ENCODE measurements at places on chromosomes 2 and 18.

DNA sequence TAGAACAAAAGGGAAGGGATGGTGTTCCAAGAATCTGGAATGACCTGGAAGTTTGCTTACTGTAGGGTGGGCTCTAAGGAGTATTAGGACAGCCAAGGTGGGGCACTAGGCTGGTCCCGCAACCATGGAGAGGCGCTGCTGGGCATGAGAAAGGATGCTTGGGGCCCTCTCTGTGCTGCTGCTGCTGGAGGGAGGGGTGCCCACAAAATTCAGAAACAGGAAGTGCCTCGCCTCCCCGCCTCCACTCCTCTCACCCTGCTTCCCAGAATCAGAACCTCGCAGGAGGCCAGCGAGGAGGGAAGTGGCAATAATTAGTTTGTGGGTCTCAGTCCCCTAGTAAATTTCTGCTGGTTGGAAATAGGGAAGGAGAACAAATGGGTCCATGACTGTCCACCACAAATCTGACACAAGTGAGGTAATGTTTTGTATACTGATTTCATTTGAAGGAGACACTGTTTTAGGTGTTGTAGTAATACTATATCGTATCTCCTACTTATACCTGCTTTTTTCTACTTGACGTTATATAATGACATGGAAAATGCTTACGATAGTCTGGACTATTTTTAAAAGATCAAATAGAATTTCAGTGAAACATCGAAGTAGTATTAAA is 7.9 kb upstream of the PDCL3 start:
- DNase-seq: peak; percentile 26

DNA sequence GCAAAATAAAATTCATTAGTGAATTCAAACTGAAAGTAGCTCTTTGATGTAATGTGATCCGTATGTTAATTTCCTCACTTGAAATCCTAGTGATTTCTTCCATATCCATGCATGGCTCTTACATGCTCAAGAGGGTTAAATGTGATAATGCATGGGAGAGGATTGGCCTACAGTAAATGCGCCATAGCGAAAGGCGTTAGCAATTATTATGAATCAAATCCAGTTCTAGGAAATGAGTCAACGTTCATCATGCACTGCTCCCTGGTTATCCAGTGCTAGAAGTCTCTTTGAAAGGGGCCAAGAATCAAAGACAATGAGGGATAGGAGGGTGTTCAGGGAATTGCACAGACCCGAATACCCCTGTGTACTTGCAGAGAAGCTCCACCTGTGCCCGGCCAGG is 101.4 kb upstream of the RASGRP3 start:
- DNase-seq: no peak

GRCh38 chr2:155218945-155219344 is 520.5 kb downstream of the KCNJ3 start:
- DNase-seq: no peak

DNA sequence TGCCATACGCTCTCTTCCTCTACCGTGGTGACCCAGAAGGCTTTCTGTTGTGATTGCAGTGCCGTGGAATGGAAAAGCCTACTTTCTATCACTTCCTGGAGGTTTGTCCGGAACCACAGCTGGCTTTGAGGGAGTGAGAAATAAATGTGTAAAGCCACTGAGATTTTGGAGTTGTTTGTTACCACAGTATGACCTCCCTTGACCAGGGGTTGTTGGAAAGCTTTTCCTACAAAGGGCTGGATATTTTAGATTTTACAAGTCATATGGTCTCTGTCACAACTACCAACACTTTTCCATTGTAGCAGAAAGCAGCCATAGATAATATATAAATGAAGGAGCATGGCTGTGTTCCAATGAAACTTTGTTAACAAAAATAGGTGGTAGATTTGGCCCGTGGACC is 70.3 kb downstream of the VAPA start:
- DNase-seq: no peak

- no peak for DNase-seq
Measured at GRCh38 chr18:45295388-45295787, 319.9 kb upstream of the SLC14A2 start.

- DNase-seq: no peak
Measured at GRCh38 chr18:51649796-51650195, 452.3 kb upstream of the MEX3C start.

- DNase-seq: no peak
Measured at GRCh38 chr18:22063672-22064071, 105.7 kb upstream of the GATA6 start.

DNA sequence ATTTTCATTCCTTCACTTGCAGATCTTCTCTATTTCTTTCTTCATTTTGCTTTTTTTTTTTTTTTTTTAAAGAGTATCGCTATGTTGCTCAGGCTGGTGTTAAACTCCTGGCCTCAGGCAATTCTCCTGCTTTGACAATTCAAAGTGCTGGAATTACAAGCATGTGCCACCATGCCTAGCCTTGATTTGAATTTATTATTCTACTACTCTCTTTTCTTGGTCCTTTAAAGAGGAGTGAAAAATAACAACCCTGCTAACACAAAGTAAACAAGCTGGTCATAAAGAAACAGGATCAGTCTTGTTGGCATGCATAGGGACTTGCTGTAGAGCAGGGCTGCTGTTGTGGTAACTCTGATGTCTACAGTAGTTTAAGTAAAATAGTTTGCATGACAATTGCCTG is 1615.3 kb upstream of the ZEB2 start:
- DNase-seq: no peak

DNA sequence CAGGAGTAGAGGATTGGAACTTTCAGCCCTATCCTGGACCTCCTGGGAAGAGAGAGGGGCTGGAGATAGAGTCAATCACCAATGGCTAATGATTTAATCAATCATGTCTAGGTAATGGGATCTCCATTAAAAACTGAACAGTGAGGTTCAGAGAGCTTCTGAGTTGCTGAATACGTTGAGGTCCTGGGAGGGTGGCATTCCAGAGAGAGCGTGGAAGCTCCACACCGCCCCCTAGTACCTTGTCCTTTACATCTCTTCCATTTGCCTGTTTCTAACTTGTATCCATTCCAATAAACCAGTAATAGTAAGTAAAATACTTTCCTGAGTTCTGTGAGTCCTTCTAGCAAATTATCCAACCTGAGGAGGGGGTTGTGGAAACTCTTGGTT is 101.7 kb downstream of the B3GNT2 start:
- no peak for DNase-seq

DNA sequence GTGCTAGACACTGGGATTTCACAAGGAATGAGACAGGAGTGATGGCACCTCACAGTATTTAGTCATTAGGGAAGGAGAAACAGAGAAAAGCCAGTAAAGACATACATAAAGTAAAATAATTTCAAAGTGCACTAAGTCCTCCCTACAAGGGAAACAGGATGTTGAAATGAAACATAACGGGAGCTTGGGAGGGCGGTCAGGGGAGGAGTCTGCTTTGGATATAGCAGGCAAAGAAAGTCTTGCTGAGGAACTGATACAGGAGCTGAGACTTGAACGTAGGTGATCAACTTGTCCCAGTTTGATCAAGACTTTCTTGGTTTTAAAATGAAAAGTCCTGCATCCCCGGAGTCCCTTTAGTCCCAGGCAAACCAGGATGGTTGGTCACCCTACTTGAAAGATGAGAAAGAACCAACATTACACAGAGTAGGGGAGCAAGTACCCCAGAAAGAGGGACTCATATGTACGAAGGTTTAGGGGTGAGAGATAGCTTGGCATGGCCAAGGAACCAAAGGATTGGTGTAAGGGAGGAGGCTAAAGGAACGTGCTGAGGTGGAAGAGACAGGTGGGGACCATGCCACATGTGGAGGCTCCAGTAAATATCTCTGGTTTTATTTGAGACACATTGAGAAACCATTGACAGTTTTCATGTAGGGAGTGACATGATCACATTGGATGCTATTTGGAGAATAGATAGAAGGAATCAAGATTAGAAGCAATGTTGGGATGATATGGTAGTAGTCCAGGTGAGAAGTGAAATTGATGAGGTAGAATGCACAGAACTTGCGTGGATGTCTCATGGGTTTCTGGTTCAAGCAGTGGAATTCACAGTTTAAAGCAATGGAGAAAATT is 28.4 kb downstream of the FBXO48 start:
- DNase-seq: no peak

GRCh38 chr2:51011254-51011653 is 20.7 kb downstream of the NRXN1 start:
- no peak for DNase-seq

DNA sequence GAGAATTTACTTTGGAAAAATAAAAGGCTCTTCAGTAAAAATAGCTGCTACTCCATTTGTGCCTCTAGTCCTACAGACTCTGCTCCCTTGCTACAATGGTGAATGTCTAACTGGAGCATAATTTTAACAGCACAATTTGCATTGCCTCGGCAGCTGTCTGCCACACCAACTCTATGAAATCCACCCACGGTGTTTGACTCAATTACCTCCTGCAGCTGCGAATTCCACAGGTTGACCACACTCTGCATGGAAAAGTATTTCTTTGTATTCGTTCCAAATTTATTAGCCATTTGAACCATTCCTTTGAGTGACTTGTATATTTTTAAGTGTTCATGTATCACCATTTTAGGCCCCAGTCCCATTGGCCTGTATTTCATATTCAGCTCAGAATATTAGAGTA is 182.1 kb upstream of the CCDC68 start:
- no peak for DNase-seq

GRCh38 chr2:150247481-150247880 is 240.0 kb downstream of the RND3 start:
- DNase-seq: no peak

GRCh38 chr2:15687720-15688119 is 96.1 kb downstream of the DDX1 start:
- no peak for DNase-seq

GRCh38 chr2:241540771-241541561 is 17.6 kb upstream of the BOK start:
- peak; percentile 58 for DNase-seq

GRCh38 chr2:130241041-130241707 is 42.9 kb upstream of the TUBA3E start:
- no peak for DNase-seq

DNA sequence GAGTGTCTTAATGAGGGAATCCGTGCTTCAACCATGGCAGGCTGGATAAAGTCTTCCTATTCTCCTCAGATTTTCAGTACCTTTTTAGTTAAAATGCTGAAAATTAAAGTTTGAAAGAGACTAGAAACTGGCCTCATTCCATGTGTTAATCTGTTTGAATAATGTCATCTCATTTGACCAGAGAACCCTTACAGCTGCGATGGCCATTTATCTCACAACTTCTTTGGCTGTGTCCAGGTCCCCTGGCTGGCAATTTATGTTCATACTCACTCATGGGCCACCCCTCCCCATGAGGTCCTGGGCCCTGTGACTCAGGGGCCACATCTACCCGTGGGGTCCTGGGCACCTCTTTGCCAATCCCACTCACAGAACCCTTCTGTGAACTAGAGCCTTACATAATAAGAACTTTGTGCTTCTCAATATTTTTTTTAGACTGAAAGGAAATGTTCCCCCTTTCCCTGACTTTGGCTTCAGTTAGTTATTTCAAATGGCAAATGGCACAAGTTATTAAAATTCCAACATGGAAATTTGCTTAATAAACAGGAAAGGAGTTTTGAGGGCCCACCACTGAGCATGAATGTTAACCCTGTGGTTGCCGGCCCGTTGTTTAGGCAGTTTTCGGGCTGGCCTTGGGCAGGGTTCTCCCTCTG is 134.6 kb downstream of the UXS1 start:
- DNase-seq: no peak

DNA sequence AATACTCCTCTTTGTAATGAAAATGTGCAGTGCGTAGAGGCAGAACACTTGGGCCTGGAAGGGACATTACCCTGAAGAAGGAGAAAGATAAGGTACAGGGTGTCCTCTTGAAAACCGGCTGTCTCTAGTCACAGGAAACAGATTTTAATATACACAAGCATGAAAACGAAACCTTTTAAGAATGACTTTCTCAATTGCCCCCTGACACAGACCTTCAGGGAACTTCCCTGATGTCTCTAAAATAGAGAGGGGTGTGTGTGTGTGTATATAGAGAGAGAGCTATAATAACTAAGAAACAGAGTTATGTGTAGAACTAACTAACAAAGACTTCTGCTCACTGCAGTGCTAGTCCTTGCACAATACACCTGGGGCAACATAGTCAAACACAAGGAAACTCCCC is 780.0 kb downstream of the CNTNAP5 start:
- DNase-seq: no peak

GRCh38 chr2:176613323-176613987 is 344.2 kb downstream of the MTX2 start:
- no peak for DNase-seq

DNA sequence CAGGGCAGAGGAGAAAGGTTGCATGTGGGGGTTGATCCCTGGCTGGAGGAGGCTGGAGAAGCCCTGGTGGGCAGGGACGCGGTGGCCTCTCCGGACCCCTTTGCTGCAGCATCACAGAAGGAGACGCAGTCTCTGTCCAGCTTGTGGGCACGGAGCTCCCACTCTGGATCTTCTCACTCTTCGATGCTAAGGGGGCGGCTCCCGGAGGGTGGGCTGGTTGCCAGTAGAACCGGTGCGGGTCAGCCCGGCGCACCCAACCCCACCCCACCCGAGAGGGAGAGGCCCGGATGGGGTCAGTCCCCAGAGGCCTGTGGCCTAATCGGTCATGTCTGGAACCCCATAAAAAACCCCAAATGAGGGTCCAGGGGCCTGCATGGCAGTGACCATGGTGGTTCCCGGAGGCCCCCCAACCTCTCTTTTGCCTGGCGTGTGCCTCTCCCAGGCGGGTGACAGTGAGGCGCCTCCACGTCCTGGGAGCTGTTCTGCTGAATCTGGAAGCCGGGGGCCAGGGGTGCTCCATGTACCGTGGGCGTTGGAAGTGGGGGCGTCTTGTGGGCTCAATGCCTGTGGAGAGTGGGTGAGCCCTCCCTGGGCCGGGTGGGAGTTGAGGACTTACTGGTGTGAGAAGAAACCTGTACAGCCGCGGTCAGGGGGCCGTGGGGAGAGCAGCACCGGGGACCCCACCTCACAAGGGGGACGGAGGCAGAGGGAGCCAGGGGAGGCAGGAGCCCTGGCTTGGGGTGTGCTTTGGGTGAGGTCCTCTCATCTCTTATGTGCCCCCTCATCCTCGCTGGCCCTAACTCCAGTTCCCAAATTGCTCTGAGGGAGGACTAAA is 79.6 kb downstream of the RTP5 start:
- no peak for DNase-seq

DNA sequence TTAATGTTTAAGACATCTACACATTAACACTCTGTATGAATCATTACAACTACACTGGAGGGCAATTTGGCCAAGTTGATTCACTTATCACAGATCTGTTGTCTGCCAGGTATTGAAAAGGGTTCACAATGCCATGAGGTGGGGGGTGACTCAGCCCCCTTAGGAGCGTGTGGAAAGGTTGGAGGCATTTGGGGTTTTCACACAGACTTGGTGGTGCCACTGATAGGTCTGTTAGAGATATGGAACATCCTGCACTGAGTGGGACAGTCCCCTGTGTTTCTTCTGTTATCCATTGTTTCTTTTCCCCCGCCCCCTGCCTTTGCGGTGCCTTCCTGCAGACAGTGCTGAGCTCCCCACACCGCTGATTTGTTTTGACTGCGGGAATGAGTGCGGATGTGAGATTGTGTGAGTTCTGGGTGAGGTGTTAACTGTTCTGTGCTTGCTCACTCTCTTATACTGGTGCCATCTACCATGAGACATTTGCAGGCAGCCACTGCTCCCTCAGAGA is 9.3 kb upstream of the TSN start:
- DNase-seq: no peak

- no peak for DNase-seq
Measured at GRCh38 chr2:104025295-104025694, 828.6 kb upstream of the POU3F3 start.
